ENCODE measurements at places on chromosomes 13 and 19.

GRCh38 chr19:38516802-38517201 lies 83.3 kb downstream of the RYR1 start:
- no peak for DNase-seq

DNA sequence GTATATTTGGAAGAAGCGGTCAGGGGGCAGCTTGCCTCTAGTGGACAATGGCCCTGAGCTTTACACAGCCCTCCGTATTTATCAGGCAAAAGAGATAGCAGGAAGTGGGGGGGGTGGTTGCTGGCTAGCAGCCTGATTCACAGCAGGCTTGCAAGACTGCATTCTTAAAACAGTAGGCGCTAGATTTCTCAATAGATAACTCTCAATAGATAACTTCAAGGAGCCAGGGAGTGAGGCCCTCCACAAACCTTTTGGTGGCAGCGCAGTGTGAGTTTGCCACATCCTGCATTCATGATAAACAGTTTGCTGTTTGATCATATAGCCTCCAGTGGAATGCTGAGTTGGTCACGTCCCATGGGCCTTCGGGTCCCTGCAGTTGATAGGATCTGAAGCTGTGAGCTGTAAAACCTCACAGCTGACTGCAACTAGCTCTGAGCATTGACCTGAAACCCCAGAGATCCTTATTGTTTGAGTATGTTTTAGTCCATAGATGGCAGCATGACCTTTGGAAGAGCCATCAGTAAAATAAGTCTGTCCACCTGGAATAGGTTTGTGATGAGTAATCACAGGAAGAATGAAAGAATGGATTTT lies 12.2 kb downstream of the FPR3 start:
- DNase-seq: no peak

DNA sequence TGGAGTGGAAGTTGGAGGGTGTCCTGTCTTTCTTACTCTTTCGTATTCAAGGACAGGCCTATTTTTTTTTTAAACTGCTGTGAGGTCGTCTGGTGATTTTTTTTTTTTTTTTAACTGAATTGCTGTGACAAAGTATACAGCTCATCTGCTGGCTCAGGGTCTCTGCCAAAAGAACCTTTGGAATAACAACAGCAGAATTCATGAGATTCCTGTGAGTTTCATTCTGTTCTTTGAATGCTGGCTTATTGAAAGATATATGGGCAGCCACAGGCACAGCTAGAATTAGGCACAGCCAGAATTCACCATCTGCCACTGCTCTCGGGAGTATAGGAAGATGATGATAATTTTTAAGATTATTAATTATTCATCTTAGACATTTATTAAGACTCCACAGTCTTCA lies 21.4 kb upstream of the FRY start:
- DNase-seq: no peak

DNA sequence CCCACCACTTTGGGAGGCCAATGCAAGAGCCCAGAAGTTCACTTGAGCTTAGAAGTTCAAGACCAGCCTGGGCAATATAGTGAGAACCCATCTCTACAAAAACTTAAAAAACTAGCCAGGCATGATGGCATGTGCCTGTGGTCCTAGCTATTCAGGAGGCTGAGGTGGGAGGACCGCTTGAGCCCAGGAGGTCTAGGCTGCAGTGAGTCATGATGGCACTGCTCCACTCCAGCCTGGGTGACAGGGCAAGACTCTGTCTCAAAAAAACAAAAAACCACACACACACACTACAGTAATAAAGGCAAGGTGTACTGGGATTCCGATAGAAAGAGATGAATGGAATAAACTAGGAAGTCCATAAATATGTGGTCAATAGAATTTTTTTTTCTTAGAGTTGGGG lies 35.6 kb downstream of the CYP2F1 start:
- DNase-seq: no peak

GRCh38 chr19:29089315-29089870 lies 123.6 kb downstream of the UQCRFS1 start:
- DNase-seq: no peak

- DNase-seq: no peak
These were observed 14.5 kb upstream of the MPHOSPH8 start for GRCh38 chr13:19618977-19619376.

- DNase-seq: no peak
These were observed 19.1 kb downstream of the DNAJC15 start for GRCh38 chr13:43042410-43042921.

DNA sequence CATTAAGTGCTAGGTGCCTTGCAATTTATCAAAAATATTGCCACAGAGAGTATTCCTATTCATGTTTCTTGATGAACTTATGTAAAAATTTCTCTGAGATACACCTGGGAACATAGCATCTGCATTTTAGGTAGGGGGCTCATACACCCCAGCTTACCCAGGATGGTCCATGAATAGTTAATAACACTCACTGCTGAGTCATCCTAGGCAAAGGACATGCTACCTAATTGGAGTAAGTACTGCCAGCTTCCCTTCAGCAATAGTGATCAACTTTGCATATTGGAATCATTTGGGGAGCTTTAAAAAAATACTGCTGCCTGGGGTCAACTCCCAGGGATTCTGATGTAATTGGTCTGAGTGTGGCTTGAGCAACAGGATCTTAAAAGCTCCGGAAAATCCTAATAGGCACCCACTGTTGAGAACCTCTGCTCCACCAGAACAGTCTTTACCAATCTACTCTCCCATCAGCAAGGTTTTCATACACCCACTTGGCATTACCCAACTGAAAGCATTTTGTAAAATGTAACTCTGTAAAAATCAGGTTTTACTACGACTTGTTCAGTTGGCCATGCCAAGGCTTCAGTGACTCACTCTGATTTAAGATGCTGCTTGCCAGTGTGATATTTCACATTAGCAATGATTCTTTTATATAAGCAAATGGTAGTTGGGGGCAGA lies 67.2 kb upstream of the FNDC3A start:
- DNase-seq: no peak

GRCh38 chr13:75505327-75505726 lies 23.4 kb upstream of the TBC1D4 start:
- DNase-seq: no peak

DNA sequence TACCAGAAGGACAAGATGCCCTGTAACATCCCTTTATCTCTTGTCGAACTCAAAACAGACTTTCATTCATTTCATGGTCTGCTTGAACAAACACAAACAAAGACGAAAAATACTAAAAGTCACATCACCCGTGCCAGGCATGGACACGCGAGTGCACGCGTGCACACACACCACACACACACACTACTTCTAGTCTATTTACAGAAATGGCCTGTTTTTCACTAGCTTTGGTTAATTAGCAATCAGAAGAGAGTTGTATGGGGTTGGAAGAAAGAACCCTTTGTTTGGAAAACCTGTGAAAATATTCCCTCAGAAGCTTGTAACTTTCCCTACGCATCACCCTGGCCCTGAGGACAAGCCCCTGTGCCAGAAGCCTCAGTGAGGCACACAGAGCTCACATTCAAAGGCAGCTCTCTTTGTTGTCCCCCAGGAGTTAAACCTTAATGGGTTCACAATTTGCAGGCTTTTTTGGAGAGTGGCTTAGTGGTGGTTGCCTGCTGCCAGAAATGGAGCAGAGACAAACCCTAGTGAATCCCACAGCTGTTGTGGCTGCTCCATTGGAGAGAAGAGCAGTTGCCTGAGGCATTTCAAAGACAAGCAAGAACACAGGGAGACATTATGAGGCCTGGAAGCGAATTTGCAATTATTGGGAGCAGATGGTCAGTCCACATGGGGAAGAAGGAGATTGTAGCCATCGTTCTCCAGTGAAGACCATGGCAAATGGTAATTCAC lies 55.9 kb downstream of the STARD13 start:
- no peak for DNase-seq

DNA sequence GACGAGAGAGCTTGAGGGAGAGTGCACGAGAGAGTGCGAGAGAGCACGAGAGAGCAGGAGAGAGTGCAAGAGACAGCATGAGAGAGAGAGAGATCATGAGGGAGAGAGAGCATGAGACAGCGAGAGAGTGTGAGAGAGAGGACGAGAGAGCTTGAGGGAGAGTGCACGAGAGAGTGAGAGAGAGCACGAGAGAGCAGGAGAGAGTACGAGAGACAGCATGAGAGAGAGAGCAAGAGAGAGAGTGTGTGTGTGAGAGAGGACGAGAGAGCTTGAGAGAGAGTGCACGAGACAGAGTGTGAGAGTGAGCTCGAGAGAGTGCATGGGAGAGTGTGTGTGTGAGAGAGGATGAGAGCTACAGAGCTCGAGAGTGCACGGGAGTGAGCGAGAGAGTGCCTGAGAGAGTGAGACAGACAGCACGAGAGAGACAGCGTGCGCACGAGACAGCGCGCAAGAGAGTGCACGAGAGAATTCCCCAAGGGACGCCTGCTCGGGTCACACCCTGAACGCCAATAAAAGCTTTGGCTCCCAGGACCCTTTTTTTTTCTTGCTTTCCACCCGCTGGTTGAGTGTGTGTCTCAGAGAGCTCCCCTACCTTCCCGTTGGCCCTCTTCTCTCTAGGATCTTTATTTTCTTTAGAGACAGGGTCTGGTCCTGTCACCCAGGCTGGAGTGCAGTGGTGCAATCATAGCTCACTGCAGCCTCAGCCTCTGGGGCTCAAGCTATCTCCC lies 3.7 kb downstream of the CD70 start:
- DNase-seq: peak; percentile 15

DNA sequence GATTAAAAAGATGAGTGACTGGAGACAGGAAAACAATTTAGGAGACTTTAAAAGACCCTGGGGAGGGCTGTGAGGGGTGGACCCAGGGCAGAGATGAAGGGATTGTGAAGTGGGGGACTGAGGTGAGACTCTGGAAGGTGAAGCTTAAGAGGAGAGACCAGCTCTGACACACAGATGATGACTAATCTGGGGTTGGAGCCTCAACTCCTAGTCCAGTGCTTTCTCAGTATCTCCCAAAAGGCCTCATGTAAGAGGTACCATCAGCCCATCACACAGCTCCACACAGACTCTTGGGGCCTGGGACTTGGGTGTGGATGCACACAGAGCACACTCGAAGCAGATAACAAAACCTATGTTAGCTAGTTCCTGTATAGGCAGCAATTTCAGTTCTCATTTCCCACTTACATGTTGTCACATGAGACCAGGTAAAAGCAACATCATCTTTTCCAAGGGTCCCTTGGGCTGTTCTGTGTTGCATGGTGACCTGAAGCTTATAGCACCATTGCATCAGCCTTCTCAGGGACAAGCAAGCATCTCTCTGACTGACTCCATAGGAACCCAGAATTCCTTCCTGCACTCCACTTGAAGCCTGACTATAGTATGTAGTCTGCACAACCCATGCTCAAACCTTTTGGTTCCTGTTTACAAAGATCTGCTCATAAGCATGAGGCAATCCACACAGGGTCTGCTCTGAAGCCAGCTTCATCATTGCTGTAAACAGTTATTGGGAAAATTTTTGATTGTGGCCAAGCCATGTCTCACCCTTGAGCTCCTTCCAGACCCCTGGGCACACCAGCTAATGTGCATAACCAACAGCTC lies 88.6 kb upstream of the MYCBP2 start:
- no peak for DNase-seq

GRCh38 chr13:47705185-47705584 lies 295.9 kb downstream of the SUCLA2 start:
- no peak for DNase-seq

DNA sequence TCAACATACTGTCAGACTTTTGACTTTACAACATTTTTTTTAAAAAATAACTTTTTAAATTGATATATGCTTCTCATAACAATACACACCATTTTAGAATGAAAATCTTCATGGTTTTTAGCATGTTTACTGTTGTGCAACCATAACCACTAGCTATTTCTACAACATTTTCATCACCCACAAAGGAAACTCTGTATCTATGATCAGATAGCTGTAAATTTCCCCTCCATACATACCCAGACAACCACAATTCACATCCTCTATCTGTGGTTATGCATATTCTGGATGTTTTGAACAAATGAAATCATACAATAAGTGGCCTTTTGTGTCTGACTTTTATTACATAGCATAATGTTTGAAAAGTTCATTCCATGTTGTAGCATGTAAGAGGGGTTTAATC lies 1666.0 kb downstream of the EFNB2 start:
- DNase-seq: no peak

DNA sequence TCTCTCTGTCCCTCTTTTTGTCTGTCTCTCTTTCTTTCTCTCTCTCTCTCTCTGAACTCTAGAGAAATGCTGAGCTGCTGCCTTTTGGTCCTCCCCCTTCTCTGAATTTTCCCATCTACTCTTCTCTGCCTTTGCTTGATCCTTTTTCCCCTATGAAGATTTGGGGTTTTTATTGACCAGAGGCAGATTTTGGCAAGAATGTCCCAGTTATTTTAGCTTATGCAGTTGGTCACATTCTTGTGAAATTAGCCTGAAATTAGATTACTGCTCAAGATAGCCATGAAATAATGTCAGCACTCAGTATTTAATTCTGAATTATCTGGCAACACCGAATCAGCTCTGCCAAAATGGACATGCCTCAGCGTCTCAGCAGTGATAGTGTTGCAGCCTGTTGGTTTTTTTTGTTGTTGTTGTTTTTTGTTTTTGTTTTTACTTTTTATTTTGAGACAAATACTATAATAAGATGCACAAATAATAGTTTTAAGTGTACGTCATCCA lies 17.2 kb upstream of the SPART start:
- no peak for DNase-seq

GRCh38 chr19:6697291-6697690 lies 23.2 kb downstream of the C3 start:
- no peak for DNase-seq

DNA sequence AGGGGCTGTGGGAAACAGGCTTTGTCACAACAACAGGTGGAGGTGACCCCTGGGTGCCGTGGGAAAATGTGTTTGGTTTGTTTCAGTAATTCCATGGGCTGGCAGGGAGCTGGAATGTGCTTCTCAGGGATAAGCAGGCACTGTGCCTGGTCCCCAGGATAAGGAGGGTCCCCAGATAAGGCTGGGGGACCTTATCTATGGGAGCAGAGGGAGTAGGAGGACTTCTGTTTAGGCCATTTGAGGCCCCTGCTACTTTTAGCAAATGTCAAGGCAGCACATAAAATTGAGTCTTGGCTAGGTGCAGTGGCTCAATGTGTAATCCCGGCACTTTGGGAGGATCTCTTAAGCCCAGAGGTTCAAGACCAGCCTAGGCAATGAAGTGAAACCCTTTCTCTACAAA lies 59.5 kb downstream of the KCNC3 start:
- DNase-seq: no peak

DNA sequence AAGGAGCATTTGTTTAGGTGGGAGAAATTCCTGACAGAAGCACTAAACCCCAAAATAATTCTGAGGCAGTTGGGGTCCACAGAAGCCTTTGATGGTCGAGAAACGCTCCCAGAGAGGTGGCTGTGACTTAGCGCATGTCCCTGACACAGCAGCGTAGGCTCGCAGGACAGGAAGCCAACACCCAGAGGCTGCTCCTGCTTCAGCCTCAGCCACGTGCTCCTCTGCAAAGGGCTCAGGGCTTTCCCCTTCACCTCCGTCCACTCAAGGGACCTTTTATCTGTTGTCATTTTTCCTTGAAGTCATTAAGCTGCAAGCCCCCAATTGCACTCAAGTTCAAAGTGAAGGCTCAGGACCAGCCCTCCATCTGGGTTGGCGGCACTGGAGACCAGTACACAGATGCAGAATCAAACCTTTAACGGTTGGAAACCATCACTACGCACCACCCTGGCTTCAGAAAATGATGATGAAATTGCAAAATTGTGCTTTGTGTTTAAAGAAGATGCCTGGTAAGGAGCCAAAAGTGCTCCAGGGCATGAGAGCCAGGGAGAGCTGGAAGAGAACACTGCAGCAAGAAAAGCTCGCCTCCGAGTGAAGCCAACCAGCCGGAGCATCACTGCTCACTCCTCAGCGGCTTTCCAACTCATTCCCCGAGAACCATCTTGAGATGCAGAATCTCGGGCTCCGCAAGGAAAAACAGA lies 219.6 kb downstream of the RAP2A start:
- no peak for DNase-seq

GRCh38 chr19:1540365-1540925 lies 16.6 kb downstream of the PLK5 start:
- no peak for DNase-seq

- DNase-seq: peak; percentile 3
These were observed 639 bp downstream of the STARD13 start for GRCh38 chr13:33284916-33285315.
